CD8-positive, alpha-beta T cell (primary cell): ENCODE measurements at places on chromosomes 1 and 21.

GRCh38 chr1:49060766-49061165 is 284.1 kb upstream of the BEND5 start:
- no peak for DNase-seq

DNA sequence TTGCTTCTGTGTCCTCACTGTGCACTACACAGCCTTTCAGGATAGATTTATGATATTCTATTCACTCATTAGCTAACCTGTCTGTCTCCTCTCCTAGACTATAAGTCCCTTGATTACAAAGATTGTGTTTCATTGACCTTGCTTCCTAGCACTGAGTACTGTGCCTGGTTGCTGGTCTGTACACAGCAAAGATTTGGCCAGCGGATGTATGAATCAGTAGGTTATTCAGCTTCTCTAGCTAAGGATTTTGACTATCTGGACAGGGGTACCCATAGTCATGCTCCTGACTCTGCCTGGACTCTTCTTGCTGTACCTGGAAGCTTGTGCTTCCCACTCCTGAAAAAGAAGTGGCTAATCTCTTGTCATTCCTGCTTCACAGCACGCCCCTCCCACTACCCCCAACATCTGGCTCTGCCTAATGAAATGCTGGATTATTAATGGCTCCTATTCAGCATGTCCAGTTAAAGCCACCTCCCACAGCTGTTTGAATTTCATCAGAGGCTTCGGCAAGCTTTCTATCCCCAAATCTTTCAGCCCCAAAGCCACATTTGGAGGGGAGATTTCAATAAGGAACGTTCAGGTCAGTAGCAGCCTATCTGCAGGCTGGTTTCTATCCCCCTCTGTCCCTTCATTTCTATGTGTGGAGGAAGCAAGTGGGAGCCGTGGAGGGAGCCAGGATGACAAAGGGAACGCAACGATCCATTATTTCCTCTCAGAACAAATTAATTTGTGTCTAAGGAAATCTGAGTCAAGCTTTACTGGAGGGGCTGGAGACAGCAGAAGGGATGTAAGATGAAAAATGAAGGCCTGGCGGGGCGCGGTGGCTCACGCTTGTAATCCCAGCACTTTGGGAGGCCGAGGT is 64.8 kb upstream of the PPM1J start:
- DNase-seq = no peak

GRCh38 chr1:107804134-107804533 is 160.8 kb downstream of the VAV3 start:
- DNase-seq = no peak

GRCh38 chr1:95370691-95371562 is 136.9 kb downstream of the RWDD3 start:
- no peak for DNase-seq

- no peak for DNase-seq
Observed at GRCh38 chr21:20459838-20460237, 538.4 kb upstream of the NCAM2 start.

DNA sequence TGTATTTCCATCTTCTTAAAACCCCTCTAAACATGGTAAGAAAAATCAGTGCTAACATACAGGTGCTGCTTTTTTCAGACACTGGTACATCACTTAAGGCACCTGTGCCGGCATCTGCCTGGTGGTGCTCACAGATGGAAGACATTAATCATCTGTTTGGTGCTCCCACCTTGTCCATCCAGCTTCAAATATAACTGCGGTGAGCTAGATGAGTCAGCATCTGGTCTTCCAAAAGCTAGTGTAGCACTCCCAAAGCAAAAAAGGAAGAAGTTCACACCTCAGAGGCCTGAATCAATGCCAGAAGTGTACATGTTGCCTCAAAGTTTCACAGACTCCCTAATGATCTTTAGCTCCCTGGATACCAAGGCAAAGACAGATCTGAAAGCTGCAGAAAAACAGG is 44.4 kb downstream of the TM2D1 start:
- no peak for DNase-seq

- no peak for DNase-seq
Observed at GRCh38 chr1:24349891-24350290, 30.7 kb downstream of the GRHL3 start.
